ENCODE measurements at places on chromosomes 1 and 21.

GRCh38 chr1:81702079-81702715 lies 98.5 kb upstream of the ADGRL2 start:
- DNase-seq = no peak

GRCh38 chr1:20358761-20359263 lies 68.1 kb downstream of the VWA5B1 start:
- peak; percentile 48 for DNase-seq

GRCh38 chr1:9324246-9325096 lies 31.8 kb downstream of the SPSB1 start:
- peak; percentile 86 for DNase-seq

GRCh38 chr1:185498207-185498606 lies 181.2 kb upstream of the IVNS1ABP start:
- no peak for DNase-seq

- peak; percentile 10 for DNase-seq
Measured at GRCh38 chr1:172180501-172181285, 239.8 kb upstream of the C1orf105 start.

- no peak for DNase-seq
Measured at GRCh38 chr1:18134324-18135046, 26.9 kb downstream of the IGSF21 start.

- no peak for DNase-seq
Measured at GRCh38 chr1:161131523-161132409, 701 bp downstream of the DEDD start.

DNA sequence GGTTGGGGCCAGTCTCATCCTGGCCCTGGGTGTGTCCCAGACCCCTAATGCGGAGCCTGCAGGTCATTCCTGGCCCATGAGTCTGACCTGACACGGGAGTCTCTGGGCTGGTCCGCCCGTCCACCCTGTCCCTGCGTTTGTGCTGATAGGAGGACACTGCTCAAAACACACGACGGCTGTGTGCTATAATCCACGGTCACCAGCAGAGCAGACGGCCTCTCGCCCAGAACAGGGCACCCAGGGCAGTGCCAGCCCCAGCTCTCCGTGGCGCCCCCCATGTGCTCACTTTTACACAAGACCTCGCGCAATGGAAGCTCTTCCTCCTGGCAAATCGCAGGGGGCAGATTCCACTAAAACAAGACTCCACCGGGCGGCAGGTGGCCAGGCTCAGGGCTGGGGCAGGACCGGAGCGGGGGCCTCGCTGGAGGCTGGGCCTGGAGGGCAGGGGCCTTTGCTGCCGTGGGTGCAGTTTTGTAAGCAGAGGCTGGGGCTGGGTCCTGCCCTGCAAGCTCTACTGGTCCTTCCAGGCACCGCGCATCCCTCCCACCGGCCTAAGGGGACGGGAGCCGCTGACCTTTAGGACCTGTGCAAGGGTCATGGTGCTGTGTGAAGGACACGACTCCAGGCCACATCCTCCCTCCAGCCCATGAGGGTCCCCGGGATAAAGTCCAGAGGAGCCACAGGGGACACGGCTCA lies 10.6 kb upstream of the SLC19A1 start:
- DNase-seq = peak; percentile 9

- no peak for DNase-seq
Measured at GRCh38 chr1:47821760-47822159, 175.4 kb downstream of the TRABD2B start.

GRCh38 chr1:41359211-41360073 lies 1.8 kb upstream of the FOXO6 start:
- peak; percentile 61 for DNase-seq

GRCh38 chr21:15874615-15875014 lies 144.8 kb downstream of the USP25 start:
- DNase-seq = no peak

DNA sequence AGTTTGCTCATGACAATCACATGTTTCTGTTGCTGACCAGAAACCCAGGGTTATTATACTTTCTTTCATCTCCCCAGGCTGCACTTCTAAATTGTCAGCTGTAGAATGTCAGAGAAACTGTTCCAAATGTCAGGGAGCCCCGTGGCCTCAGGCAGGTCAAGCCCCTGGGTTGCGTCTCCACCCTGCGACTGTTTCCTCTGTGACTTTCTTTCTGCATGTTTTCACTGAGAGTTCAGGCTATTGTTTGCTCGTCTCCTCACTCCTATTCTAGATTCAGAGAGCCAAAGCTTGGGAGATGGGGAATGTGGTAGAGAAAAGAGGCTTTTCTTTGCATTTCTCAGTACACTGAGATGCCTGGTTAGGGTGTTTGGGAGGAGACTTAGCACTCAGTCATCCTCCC lies 97.4 kb downstream of the CENPF start:
- DNase-seq = no peak

DNA sequence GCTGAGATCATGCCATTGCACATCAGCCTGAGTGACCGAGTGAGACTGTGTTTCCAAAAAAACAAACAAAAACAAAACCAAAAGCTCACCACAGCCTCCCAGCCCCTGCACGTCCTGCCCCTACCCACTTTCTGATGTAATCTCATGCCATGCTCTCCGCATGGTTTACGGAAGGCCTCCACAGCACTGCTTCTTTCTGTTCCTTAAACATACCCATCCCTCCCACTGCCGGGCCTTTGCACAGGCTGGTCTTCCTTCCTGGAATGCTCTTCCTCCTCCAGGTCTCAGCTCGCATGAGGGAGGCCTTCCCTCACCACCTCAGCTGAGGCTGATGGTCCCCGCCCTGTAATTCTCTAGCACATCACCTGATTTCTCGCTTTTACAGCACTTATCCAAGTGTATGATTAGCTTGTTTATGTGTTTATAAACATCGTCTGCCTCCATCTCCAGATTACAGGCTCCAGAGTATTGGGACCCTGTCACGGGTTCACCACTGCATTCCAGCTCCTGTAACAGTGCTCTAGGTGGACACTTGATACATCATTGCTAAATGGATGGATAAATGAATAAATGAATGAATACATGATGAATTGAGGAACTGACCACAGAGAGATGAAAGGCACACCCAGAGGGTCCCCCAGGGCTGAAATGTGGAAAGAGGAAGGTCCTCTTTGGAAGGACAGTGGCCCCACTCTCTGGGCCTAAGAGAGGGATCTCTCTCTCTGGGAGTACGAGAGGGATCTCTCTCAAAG lies 22.1 kb downstream of the TCEA3 start:
- peak; percentile 73 for DNase-seq

DNA sequence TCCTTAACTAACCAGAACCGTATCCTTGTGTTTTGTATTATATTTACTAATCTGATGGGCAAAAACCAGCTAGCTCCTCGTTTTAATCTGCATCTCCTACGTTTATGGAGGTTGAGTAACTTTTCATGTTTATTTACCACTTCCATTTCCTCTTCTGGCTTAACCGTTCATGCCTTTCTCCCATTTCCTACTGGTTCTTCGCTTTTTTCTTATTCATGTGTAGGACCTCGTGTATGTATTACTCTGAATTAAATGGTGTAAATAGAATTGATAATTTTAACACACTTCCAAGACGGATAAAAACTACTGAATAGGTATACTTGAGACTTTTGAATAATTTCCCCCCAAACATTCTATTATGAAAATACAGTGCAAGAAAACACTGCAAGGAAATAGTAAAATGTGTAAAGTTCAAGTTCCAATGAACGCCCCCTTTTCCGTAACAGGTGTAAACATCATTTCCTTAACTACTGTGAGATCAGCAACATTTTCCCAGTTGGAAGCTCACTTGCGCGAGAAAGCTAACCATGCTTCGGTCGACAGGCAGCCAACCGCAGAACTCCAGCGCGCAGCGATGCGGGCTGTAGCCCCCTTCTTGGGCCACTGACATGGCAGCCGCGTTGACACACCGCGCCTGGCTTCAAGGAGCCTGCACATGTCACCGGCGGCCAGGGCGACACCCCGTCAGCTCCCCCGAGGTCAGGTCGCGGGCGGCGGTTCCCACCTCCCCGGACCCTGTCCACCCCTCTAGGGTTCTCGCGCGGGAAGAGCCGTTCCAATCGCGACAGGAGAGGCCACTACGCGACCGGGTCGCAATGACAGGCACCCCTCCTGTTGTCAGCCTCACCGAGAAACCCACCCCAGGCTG lies 816 bp downstream of the EDEM3 start:
- no peak for DNase-seq

GRCh38 chr21:14646893-14647292 lies 100.8 kb upstream of the SAMSN1 start:
- DNase-seq = no peak

GRCh38 chr1:109917051-109917767 lies 6.6 kb downstream of the CSF1 start:
- DNase-seq = no peak

- DNase-seq = no peak
Measured at GRCh38 chr1:228058949-228059633, 23.4 kb upstream of the ARF1 start.

DNA sequence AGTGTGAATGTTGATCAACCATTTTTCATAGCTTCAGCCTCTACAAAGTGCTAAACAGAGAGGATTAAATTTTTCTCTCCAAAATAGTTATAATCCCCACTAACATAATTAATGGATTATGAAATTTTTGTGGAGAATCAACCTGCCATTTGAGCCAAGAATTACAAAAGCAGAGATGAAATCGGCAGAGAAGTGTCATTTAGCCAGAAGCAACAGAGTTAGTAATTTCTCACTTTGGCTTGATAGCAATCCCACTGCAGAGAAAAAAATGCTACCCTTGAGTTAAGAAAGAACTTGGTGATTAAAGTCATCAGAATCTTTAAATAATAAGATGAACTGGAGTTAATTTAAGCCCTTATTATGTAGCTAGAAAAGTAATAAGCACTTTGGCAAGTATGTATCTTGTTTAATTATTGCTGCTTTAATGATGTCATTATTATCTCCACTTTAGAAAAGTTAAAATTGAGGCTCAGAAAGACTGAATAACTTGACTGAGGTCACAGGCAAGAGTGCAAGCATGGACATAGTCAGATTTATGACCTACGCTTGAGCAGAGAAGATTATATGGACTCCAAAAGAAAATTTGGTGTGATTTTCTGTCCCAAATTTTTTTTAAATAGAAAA lies 37.3 kb downstream of the RGS4 start:
- DNase-seq = no peak

DNA sequence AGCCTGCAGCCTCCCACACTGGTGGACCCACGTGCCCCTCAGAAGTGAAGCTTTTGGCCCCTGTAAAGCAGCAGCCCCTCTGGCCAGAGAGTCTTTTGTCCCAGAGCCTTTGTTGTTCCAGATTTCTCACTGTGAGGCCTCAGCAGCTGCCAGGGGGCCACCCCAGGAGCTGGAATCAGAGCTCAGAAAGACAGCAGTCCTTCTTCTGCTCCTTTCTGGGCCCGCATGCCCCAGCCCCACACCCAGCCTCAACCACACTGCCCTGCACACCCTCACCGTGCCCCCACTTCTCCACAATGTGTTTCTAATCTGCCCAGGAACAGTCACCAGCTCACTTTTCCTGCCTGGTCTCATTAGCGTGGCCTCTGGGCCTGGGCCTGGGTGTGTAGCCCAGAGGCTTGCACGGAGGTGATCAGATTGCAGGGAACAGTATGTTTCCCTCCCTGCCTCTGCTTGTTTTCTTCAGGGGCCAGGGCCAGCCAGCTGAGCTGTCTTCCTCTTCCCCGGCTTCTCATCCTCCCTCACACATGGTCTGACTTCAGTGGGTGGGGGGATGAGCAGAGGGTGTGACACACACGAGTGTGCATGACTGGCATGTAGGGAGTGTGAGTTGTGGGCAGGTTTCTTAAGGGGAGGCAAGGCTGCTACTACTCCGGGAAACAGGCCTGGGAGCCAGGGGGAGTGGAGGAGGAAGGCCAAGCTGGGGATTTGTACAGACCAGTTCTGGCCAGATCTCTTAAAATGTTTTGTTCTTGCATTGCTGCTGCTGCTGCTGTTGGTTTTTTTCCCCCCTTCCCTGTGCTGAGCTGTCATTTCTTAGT lies 82.5 kb upstream of the ZNF648 start:
- peak; percentile 32 for DNase-seq

- DNase-seq = no peak
Measured at GRCh38 chr1:34822202-34822601, 29.4 kb downstream of the GJA4 start.

DNA sequence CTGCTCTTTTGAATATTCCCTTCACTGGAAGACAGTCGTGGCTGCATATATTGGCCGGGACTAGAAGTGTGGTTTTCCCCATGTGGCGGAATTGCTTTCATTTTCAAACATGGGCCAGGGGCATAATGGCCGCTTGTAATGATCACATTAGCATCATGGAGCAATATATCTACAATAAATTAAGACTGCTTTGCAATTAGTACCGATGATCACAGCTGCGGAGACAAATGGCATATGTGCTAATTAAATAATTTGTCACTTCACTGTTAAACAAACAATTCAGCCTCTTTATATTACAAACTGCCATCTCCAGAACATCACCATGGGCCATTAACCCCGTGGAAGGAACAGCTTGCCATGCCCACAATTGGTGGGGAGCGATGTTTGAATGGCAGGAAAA lies 68.2 kb upstream of the OLIG2 start:
- DNase-seq = no peak

GRCh38 chr21:32844653-32845436 lies 73.3 kb upstream of the PAXBP1 start:
- DNase-seq = no peak

DNA sequence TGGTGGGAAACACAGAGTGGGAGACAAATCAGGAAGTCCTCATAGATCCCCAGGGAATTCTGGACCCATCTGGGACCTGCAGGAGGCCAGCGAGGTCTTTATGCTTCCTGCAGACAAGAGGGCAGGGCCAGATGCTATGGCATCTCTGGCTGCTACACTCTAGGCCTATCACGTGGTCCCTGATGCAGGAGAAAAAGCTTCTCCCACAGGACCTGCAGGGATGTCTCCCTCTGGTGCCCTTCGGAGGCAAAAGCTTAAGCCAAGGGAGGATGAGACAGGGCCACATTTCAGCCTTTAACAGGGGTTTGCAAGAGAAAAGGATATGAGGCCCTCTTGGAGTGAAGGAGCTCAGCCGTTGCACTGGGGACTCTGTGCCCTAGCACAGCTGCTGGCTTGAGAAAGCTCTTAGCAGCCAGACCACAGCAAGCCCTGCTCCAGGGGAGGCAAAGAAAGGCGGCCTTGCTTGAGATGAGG lies 243.0 kb downstream of the C1orf94 start:
- no peak for DNase-seq

DNA sequence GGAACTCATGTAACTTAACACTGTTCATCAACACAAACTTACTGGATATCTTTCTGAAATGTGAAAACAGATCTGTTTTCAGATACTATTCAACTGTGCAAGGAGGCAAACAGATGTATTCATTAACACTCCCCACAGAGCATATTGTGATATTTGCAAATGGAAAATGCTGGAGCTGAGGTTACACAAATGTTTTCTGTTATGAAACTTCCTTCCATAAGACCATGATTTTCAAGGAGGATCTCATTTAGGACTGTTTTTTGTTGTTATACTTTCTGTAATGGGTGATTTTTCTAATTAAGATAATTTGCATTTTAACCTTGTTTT lies 56.1 kb downstream of the GABPA start:
- DNase-seq = no peak

GRCh38 chr1:155192346-155193274 lies 15.1 kb downstream of the THBS3 start:
- no peak for DNase-seq

- DNase-seq = no peak
Measured at GRCh38 chr1:18283601-18284385, 176.2 kb downstream of the IGSF21 start.
